T-helper 2 cell (primary cell): ENCODE measurements at places on chromosomes 1 and 21.

DNA sequence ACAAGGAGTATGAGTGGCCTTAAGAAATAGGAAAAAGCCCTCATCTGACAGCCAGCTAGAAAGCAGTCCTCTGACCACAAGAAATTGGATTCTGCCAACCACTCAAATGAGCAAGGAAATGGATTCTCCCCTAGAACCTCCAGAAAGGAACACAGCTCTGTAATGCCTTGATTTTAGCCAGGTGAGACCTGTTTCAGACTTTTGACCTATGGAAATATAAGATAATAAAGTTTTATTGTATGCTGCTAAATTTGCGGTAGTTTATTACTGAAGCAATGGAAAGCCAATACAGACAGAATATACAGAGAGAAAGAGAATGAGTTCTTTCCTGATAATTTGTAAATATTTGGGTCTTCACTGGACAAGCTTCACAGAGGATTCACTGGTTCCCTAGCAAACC is 28.8 kb upstream of the SELE start:
- DNase-seq, result no peak

- DNase-seq, result no peak
Observed at GRCh38 chr1:225691861-225692516, 39.1 kb upstream of the ENAH start.

DNA sequence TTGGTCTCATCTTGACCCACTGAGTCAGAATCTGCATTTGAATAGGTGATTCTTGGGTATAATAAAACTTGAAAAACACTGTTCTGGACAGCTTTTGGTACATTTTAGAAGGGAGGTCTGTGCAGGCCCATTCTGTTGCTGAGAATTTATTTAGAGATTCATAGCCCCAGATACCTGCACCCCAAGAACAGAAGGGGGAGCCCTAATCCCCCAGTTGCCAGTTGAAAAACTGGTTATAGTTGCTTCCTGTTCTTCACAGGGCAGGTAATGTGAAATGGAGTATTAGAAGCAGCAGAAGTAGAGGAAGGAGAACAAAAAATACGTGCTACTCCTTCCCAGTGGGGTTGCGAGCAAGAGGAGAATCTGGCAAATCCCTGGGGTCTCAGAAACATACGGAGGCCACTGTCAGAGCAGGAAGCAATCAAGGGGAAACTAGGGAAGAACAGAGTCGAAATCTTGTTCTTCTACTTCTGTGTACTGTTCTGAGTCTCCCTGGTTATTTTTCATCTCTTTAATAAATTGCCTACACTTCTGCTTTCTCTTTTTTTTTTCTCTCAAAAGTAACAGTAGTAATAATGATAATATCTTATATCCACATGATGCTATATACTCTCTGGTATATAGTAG is 4.6 kb upstream of the CLCA2 start:
- DNase-seq, result no peak

DNA sequence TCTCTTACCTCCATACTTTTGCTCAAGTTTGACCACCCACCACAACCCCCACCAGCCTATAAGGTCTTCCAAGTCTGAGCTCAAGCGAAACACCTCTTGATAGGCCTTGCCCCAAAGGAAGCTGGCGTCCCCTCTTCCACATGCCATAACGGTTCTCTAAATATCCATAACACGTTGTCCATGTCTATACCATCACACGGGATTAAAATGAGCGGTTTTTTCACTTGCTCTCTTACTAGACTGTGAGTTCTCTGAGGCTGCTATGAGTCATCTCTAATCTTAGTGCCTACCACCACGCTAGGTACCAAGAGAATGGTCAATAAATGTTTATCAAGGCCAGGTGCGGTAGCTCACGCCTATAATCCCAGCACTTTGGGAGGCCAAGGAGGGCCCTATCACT is 41.0 kb downstream of the WASF2 start:
- DNase-seq, result no peak

GRCh38 chr1:46550751-46551231 is 656 bp downstream of the KNCN start:
- no peak for DNase-seq
